Activated CD4-positive, alpha-beta memory T cell treated with anti-CD3 and anti-CD28 coated beads, Interleukin-2, amount 10 ng/mL, durations not matched to agents 7 days and 5 days (primary cell): ENCODE measurements at places on chromosomes 1 and 21.

DNA sequence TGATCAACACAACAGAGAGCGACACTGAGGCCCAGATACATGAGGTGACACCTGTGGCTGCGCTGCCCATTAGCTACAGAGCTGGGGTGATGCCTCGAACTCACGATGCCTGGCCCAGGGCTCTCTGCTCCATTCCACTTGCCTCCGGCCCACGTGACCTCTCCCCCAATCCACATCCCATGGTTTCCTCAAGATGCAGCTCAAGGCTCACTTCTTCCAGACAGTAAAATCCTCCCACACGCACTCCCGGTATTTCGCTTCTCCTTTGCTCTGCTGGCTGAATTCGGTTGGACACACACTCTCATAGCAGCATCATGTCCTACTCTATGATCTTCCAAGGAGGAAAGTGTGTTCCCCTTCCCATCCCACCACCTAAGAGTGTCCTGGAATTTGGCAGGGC lies 672.5 kb downstream of the KIF26B start:
- H3K27me3 ChIP-seq: no peaks in the 10 kb centered on the region
- no peaks in the 10 kb centered on the region for H3K36me3 ChIP-seq
- no peak overlapping the region for H3K27ac ChIP-seq
- no peak overlapping the region for H3K4me3 ChIP-seq
- H3K4me1 ChIP-seq: no peaks in the 10 kb centered on the region

DNA sequence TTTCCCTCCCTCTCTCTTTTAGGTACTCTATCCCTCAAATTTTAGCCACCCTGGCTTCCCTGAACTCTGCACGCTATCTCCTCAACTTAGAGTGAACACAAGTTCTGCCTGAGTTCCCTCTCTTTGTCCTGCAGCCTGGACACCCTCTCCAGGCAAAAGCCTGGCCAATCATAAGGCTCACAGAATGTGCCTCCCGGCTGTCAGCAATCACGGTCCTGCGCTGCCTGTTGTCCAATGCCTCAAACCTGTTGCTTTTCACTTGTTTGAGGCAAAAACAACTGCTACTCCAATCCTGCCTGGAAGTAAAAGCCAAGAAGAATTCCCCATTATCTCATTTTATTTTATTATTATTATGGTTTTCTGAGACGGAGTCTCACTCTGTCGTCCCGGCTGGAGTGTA lies 66.1 kb downstream of the LGR6 start:
- no peak for DNase-seq
- H3K27me3 ChIP-seq: peaks cover 38% of the 10 kb centered on the region
- H3K27ac ChIP-seq: no peak overlapping the region
- no peaks in the 10 kb centered on the region for H3K36me3 ChIP-seq
- peaks cover 2% of the 10 kb centered on the region for H3K4me1 ChIP-seq
- no peak overlapping the region for H3K4me3 ChIP-seq

DNA sequence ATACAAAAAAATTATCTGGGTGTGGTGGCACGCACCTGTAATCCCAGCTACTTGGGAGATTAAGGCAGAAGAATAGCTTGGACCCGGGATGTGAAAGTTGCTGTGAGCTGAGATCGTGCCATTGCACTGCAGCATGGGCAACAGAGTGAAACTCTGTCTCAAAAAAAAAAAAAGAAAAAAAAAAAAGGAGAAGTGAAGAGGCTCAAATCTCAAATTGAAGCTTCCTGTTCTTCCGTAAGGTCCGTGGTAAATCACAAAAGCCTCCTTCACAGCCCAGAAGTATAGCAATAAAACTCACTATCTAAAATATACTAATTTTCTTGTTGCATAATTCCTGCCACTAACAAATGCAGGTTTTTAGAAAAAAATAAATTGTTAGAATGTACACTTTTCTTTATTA lies 498.2 kb upstream of the BRINP3 start:
- H3K4me3 ChIP-seq: no peak overlapping the region
- H3K4me1 ChIP-seq: no peaks in the 10 kb centered on the region
- no peaks in the 10 kb centered on the region for H3K27me3 ChIP-seq
- no peak overlapping the region for H3K27ac ChIP-seq
- no peaks in the 10 kb centered on the region for H3K36me3 ChIP-seq
- DNase-seq: no peak

GRCh38 chr1:45508295-45509151 lies 8.4 kb downstream of the MMACHC start:
- peaks cover 4% of the 10 kb centered on the region for H3K4me1 ChIP-seq
- peaks cover 50% of the 10 kb centered on the region for H3K36me3 ChIP-seq
- DNase-seq: no peak
